Stimulated activated CD8-positive, alpha-beta memory T cell treated with anti-CD3 and anti-CD28 coated beads, Interleukin-7, amount 100 ng/mL, for 1 hour (primary cell): ENCODE measurements at places on chromosomes 11 and 22.

- no peak for DNase-seq
Measured at GRCh38 chr22:17824457-17824856, 50.2 kb upstream of the BID start.

DNA sequence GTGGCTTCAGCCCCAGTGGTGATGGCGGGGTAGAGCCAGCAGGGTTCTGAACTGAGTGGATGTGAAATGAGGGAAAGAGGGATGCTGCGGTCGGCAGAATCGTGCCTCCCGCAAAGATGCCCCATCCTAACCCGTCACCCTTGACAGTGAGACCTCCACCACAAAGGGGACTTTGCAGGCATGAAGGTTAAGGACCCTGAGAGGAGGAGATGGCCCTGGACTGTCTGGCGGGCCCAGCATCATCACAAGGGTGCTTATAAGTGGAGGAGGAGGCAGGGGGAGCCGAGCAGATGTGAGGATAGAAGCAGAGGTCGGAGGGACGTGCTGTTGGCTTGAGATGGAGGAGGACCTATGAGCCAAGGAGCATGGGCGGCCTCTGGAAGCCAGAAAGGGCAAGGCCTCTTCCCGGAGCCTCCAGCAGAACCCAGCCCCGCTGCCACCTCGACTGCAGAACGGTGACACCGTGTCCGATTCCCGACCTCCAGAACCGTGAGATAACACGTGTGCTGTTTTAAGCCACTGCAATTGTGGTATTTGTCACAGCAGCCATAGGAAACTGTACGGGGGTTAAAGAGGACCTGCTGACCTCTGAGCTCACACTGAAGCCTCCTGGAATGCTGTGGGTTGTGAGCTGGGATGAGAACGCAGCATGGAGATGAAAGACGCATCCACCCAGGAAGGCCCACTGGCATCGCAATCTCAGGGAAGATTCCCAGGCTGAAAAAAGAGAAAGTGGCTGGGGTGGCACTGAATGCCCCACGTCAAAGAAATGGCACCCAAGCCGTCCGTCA, 10.9 kb downstream of the LINC01488 start:
- no peak for DNase-seq

- DNase-seq, result no peak
Measured at GRCh38 chr22:49749885-49750510, 77.7 kb downstream of the BRD1 start.

DNA sequence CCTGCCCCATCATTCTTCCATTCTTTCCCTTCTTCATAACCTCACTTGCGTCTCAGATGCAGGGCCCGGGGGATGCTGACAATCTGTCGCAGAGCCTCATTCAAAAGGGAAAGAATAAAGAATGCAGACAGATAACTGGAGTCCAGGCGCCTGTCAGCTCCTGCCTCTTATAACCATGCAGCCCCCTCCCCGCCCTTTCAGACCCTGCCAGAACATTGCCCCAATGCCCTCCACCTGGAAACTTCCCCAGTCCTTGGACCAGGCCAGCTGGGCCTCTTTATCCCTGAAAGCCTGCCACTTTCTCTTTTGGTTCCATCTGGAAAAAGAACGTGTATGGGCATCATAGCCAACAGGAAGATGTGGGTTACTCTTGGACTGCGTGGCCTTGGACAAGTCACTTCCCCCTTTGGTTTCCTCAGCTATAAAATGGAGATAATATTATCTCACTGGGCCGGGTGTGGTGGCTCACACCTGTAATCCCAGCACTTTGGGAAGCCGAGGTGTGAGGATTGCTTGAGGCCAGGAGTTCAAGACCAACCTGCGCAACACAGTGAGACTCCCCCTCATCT, 2.1 kb upstream of the TCF20 start:
- DNase-seq, result no peak

DNA sequence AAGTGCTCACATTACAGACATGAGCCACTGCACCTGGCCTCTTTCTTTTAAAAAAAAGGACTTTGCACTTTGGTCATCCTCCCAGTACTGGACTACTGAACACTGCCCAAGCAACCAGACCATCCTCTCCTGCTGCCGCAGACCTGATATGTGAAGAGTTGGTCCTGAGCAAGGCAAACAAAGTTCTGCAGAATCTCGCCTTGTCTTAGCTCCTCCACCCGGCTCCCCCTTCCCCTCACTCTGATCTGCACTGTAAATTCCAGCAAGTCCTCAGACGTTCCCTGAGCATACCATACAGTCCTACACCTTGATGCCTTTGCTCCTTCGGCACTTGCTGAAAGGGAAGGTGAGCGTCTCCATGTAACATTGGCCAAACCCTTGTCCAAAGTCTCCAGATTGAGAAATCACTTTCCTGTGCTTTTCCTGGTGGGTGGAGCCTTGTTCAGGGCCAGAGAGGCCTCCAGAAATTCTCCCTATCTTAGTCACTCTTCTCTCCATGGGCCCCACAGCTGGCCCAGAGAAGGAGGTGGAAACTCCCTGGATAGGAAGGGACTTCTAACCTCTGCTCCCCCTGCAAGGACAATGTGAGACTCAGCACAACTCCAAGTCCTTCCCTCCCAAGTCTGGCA, 47.0 kb upstream of the TIMP3 start:
- no peak for DNase-seq

DNA sequence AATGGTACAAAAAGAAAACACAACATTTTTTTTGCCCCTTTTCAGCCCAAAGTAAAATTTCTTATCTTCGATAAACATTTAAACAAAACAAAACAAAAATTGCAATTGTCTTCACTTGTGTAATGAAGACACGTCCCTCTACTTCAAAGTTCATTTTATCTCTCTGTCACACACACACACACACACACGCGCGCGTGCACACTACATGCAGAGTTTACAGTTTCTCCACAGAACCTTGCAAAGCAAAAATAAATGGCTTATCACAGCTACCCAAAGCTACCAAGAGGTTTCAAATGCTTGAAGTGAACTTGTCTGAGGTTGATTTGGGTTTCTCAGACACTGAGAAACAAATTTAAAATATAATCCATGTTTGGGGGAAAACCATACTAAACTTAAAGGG, 72.3 kb downstream of the ETS1 start:
- DNase-seq, result no peak

DNA sequence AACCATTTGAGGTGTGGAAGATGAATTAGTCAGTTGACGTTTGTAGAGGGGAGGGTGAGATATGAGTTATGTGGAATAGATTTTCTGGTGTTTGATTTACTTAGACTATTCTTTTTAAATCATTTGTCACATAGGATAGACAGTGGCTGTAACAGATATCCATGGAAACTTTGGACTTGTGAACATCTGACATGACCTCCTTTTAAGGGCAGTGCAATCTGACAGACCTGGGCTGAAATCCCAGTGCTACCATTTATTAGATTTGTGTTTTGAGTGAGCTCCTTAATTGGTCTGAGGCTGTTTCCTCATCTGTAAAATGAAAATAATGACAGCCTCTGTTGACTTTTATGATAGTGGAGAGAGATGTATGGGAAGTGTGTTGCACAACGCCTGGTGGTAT, 159.9 kb downstream of the TEAD1 start:
- DNase-seq, result no peak

DNA sequence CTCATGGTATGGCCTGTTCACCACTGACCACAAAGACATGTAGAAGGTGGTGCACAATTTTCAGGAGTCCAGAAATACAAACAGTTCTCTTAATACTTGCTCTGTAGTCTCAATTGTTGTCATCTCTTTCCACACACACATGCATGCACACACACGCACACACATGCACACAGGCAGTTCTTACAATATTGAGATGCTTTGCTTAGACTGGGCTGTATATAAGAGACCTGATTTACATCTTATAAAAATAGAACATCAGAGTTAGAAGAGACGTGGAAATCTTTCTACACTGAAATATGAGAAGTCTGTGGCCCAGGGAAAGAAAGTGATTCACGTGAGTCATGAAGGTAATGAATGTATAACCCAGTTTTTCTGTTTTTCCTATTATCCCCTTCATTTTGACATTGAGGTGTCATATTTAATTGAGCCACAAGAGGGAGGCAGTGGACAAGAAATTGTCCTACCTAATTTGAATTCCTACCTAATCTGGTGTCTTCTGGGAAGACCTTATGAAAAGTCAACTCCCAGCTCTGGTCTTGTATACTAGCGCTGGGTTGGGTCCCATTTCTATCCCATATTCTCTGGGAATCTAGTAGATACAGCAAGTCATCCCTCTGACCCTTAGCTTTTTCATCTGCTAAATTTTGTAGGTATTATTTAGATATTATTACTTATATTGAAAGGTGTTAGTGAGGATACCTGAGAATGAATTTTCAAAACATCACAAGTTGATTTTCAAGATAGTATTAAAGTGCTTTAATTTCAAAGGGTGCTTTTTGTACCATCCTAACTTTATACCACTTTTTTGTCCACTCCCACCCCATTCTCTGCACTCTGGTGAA, 14.9 kb upstream of the MS4A4A start:
- DNase-seq, result no peak

DNA sequence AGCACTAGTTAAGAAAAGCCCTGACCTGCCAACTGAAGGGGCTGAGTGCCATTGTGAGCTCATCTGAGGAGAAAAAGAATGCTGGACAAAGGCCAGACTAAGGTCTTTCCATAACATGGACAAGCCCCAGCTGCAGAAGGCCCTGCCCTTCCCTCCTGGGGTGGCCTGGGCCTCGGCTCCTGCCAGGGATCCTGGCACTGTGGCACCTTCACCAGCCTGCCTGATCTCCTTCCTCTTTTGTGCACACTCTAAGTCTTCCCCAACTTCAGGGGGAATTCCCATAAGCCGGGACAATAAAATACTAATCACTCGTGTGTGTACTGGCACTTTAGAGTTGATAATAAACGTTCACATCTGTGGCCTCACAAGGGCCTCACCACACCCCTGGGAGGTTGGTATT, 9.9 kb downstream of the TMPRSS13 start:
- DNase-seq, result no peak

GRCh38 chr11:110156503-110156902, 63.3 kb downstream of the ZC3H12C start:
- DNase-seq, result no peak

DNA sequence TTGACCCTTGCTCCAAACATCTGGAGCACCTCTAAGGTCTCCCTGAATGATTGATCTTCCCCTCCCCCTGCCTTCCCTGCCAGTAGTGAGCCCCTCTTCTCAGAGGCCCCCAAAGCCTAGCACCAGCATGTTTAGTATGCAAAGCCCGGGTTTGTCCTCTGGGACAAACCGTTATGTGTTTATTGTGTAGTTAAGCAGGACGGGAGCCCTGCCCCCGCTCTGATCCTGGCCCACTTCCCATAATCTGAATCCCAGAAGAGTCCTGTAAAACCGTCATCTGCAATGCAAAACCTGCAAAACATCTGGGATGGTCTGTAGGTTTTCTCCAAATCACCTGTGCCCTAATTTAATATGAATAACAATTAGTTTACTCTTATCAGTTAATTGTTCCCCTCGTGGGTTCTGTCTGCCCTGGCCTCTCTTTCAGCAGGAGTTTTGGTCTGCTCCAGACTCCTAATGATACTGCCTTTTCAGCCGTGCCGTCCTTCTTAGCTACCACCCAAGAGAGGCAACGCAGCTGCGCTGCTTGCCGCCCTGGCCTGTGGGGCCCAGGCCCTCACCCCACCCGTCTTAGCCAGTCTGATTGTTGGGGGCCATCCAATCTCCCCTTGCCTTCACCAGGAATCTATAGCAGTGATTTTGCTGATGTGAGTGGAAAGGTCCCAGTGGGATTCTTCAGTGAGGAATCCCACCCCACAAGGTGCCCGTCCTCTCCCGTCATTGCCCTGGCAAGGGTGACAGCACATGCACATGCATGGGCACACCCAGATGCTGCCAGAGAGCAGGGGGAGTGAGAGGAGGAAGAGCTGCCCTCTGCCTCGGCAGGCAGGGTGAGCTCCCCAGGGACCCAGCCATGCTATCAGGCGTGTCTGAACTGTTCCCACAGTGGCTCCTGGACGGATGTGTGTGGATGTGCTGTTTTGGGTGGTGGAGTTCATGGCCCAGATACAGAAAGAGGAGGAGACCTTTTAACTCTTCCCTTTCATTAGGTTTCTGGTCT, 3.0 kb upstream of the B3GAT1 start:
- DNase-seq, result no peak

- no peak for DNase-seq
Measured at GRCh38 chr22:43829904-43830851, 18.1 kb upstream of the EFCAB6 start.

GRCh38 chr11:13174090-13174489, 103.5 kb upstream of the BMAL1 start:
- DNase-seq, result no peak

- no peak for DNase-seq
Measured at GRCh38 chr22:44091021-44091721, 67.1 kb downstream of the PARVB start.

DNA sequence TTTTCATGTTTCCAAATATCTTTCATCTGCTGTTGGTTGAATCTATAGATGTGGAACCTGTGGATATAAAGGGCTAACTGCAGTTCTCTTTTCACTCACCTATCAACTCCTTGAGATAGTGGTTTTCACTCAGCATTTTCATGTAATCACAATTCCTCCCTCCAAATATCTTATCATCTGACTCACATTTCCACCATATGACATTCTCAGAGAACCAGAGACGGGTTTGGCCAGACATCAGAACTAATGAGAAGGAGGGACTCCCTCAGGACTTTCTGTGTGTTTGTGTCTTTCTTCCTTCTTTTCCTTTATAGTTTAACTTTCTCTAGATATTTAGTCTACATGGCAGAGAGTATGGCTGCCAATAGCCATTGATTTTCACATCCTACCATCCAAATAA, 134.8 kb upstream of the DDI1 start:
- no peak for DNase-seq

GRCh38 chr11:130300567-130300966, 14.2 kb downstream of the ZBTB44 start:
- no peak for DNase-seq
